Cardiac fibroblast (primary cell): ENCODE measurements at places on chromosomes 4 and X.
A peak's percentile ranks its signal among the peaks of the same experiment; 100 is the strongest.

- peak; percentile 67 for DNase-seq
These were observed 22.4 kb upstream of the RBPJ start for GRCh38 chr4:26298198-26298947.

- no peak for DNase-seq
These were observed 4.5 kb upstream of the ADH4 start for GRCh38 chr4:99148550-99148949.

GRCh38 chr4:108427946-108428485, 192.4 kb upstream of the RPL34 start:
- DNase-seq: peak; percentile 10

DNA sequence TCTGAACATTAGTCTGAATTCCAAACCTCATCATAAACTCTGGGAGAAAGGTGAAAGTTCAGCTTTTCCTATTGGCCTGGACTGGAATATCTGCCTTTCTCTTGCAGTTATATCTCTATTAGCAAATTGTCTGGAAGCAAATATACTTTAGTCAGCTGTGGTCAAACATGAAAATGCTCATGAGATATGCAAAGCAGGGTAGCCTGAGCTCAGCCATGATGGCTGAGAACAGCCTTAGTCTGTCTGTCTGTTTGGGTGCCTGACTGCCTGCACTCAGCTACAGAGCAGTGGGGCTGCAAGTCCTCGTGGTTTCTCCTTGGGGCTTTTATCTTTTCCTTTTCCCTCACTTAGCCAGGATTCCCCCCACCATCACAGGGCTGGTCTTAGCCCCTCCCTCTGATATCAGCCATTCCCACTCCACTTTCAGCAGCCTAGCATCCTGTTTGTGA, 19.5 kb upstream of the PGRMC2 start:
- no peak for DNase-seq

GRCh38 chr4:22179124-22179874, 230.7 kb upstream of the KCNIP4 start:
- DNase-seq: peak; percentile 68

GRCh38 chr4:5340991-5341451, 289.7 kb downstream of the STK32B start:
- DNase-seq: no peak

DNA sequence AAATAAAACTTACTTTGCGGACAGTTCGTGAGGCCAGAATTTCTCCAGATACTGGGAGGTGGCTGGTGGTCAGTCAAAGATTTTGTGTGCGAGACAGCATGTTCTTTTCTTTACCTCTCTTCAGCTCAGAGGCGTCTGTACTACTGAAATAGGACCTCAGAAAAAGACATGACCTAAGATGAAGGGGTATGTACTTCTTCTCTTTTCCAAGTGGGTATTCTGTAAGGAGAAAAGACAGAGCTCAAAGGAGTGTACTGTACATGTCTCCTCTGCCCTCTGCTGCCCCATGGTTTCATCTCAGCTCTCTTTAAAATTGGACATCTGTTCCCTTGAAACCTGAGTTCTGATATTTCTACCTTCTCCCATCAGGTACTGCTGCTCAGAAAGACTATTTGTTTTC, 38.1 kb downstream of the SEPTIN11 start:
- DNase-seq: no peak

DNA sequence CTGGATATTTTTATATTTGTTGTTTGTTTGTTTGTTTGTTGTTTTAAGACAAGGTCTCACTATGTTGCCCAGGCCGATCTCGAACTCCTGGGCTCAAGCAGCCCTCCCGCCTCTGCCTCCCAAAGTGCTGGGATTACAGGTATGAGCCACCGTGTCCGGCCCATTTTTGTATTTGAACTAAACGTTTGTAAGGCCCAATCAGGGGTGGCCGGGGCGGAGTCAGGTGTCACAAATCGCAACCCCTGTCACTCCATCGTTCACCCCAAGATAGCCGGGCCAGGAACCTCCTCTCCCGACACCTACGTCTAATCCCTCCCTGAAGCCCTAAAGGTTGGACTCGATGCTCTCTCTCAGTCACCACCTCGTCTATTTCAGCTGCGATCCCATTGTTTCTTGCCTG, 722 bp upstream of the EFHC2 start:
- DNase-seq: no peak

- DNase-seq: no peak
These were observed 22.7 kb upstream of the INTS6L start for GRCh38 chrX:135497736-135498135.

DNA sequence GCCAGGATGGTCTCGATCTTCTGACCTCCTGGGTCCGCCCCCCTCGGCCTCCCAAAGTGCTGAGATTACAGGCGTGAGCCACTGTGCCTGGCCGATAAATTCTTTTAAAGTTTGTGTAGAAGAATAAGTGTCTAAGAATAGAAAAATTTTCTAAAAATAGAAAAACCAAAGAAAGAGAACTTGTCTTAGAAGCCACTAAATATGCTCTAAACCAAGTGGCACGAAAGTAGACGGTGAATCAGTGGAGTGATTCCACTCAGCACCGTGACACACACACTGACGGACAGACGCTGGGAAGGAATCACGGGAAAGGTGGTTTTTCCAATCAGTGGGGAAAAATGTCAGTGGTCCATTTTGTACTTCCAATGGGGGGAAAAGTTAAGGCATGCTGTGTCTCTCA, 72.7 kb upstream of the PSAPL1 start:
- DNase-seq: no peak

GRCh38 chr4:146334862-146335449, 120.6 kb downstream of the REELD1 start:
- DNase-seq: no peak

DNA sequence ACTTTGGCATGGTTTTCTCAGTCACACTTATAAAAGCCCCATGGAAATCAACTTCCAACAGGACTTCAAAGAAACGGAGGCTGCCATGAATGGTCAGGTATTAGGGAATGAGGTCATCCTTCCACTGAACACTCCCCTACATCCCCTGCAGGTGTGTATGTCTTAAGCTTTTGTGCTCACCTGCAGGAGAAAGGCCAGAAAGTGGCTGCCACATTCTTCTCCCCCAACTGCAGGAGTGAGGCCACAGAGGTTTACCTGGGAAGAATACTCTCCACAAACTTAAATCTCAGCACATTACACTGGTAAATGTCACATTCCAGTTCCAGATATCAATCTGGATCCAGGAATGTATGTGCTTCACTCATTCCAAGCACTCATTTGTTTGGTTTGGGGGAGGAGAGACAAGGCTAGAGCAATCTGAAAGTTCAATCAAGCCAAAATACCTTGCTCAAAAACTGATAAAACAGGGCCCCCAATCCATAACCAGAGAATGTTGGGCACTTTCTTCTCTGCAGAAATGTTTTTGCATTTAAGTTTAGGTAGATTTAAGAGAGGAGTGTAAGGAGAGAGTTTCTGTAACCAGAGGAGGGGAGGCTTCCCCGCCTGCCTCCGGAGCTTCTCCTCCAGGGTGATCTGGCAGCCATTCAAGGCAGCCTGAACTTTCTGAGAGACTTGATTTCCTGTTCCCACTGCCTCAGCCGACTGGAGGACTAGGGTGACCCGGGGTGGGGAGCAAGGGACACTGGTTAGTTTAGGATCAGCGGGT, 15.4 kb downstream of the FAM9C start:
- peak; percentile 38 for DNase-seq

- DNase-seq: no peak
These were observed 11.5 kb upstream of the TBC1D1 start for GRCh38 chr4:37879365-37879764.

DNA sequence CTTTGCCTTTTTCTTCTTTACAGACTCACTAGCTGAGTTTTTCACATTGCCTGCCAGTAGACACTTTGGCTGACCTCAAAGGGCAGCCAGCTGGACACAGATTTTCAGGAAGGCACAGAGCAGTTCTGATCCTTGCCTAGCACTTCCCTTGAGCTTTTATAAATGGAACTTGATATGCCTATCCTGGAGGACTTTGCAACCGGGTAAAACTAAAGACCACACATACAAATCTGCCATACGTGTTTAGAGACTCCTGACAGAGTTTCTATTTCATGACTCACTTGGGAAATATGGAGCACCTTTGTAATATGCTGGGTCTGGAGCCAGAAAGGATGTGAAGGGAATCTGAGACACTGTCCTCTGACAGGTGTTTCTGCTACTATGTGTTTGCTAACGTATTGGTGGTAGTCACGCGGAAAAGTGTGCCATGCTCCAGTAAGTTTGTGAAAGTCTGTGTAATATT, 56.7 kb upstream of the RASSF6 start:
- peak; percentile 65 for DNase-seq

DNA sequence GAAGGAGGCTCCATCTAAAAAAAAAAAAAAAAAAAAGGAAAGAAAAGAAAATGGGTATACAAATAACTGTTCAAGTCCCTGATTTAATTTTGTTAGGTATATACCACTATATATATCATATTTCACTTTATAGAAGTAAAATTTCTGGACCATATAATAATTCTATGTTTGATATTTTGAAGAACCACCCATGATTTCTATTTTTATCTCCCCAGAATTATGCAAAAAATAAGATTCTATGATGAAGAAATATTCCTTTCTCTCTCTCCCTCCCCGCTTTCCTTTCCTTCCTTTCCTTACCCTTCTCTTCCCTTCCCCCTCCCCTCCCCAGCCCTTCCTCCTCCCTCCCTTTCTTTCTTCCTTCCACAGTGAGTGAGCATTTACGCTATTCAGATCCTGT, 337.5 kb upstream of the SPANXN4 start:
- no peak for DNase-seq

DNA sequence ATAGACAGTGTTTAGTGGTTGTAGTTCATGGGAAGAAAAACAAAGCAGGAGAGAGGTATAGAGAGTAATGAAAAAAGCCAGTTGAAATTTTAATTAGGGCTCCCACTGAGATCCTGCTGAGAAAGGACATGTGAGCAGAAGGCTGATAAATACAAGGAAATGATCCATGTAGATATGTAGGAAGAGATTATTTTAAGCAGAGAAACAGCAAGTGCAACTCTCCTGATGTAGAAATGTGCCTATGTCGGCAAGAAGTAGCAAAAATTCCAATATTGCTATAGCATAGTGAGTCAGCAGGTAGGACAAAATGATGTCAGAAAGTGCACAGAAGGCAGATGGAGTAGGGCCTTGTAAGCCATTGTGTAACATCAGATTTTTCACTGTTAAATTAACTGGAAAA, 1027.3 kb downstream of the PCDH18 start:
- no peak for DNase-seq

- DNase-seq: no peak
These were observed 8.8 kb upstream of the CDK16 start for GRCh38 chrX:47209508-47210238.

GRCh38 chrX:30779453-30780030, 109.5 kb downstream of the TAB3 start:
- no peak for DNase-seq

DNA sequence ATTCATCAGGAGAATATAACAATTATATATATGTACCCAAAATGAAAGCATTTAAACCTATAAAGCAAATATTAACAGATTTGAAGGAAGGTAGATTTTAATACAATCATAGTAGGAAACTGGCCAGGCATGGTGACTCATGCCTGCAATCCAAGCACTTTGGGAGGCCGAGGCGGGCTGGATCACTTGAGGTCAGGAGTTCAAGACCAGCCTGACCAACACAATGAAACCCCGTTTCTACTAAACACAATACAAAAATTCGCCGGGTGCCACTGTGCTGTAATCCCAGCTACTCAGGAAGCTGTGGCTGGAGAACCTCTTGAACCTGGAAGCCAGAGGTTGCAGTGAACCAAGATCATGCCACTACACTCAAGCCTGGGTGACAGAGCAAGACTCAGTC, 118.3 kb downstream of the KCNIP4 start:
- DNase-seq: peak; percentile 39

DNA sequence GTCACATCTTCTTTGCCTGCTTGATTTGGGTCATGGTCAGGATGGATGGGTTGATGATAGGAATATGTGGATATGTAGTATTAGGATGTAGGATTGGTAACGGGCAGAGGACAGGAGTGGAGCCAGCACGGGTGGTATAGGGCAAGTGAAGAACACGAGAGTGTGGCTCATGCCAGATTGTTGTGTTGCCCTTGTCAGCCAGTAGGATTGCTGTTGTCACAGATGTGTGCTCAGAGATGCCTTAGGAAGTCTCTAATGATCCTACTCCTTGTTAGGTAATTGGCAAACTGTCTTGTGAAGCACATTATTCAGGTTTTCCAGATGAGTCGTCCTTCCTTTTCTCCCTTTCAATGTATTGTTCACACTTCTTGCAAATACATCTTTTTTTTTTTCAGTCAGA, 5.5 kb downstream of the ATP10D start:
- DNase-seq: peak; percentile 71

GRCh38 chr4:148065075-148065474, 333.2 kb downstream of the ARHGAP10 start:
- DNase-seq: peak; percentile 74

GRCh38 chr4:44670506-44671199, 7.6 kb upstream of the GUF1 start:
- DNase-seq: no peak

DNA sequence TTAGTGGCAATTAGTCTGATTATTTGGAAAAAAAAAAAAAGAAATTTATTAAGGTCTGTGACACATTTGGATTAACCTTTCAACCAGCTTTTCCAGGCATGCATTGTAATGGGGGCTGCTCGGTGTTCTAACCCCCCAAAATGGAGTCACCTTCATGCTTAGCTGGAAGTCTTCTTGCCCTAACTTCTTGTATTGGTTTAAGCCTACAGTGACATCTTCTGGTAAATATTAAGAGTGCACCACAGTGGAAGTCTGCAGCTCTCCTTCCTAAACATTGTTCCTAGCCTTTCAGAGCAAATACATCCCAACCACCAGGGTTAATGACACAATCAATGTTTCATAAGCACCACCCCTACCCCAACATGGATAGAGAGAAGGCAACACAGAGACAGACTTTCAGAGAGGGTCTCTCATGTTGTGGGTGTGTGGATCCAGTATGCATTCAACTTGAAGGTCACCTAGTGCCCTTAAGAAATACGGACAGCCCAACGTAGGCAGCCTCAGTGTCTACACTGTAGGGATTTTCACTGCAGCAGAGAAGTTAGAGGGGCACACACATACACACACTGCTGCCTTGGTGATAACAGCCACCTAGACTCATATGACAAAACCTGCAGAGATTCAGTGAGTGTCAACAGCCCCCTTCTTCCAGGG, 142.9 kb upstream of the MBNL3 start:
- DNase-seq: peak; percentile 51

GRCh38 chr4:48681856-48682255, 98.2 kb downstream of the FRYL start:
- DNase-seq: peak; percentile 67

DNA sequence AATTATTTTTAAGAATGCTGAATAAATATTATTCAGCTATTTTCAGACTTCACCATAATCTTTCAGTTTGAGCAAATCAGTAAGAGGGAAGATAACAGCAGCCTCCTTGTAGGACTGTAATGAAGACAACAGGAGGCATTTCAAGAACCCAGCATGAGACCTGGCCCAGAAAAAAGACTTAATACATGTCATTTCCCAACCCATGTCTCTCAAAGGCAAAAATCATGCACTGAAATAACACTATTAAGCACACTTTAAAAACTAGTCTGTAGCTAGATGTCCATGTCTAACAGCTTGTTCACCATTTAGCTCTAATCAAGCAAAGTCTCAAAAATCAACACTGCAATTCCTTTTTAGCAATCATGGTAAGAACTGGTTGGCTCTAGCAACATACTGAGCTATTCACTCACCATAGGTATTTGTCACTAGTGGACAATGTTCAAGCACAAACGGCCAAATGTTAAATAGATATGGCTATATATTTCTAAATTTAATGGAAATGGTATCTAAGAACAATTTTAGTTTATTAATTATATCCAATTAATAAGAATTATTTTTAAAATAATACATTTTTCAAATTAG, 109.9 kb downstream of the WDFY3 start:
- no peak for DNase-seq

- peak; percentile 59 for DNase-seq
These were observed 121.9 kb upstream of the RPS6KA3 start for GRCh38 chrX:20388594-20388993.
